Posterior cingulate gyrus (tissue), 11 donors: ENCODE measurements at places on chromosomes 16 and 17.

GRCh38 chr16:29877266-29877961, 14.4 kb upstream of the CDIPT start:
- no peak for DNase-seq

DNA sequence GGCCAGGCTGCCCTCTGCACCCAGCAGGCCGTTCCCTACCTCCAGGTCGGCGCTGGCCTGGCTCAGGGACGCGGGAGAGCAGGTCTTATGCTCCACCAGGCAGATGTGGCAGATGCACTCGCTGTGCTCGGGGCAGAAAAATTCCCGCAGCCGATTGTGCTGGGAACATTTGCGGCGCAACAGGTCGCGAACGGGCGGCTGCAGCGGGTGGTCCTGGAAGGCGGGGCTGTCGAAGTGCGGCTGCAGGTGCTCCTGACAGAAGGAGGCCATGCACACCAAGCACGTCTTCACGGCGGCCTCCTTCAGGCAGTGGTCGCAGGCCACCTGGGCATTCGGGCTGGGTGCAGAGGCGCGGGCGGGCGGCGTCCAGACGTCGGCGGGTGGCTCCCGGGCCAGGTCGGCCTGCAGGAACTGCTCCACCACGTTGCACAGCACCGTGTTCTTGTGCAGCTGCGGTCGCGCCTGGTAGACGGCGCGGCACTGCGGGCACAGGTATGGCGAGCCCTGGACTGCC, 439 bp downstream of the TRIM25 start:
- peak; percentile 81 for DNase-seq

- DNase-seq, result no peak
Observed at GRCh38 chr16:35574454-35575431, 2115.3 kb downstream of the TP53TG3F start.

GRCh38 chr17:78252701-78253635, 21.5 kb downstream of the TMEM235 start:
- DNase-seq, result no peak

DNA sequence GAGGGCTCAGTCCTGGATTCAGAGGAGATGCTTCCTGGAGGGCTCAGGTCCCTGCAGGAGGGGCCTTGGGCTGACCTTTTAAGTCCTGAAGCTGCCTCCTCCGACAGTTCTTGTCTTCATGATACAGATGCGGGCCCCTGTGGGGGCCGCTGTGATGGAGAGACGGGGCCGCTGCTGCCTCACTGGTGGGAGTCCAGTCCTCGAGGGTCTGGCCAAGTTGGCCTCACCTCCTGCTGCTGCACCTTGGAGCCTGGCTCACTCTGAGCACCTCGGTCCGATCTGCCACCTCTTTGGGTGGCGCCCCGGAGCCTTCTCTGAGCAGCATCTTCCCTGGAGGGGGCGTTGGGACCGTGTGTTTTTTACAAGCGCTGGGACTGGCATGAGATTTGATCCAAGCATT, 79.1 kb downstream of the KLHDC4 start:
- DNase-seq, result no peak

- no peak for DNase-seq
Observed at GRCh38 chr16:23304620-23305019, 2.5 kb downstream of the SCNN1B start.

GRCh38 chr17:71412803-71413202, 708.0 kb upstream of the SOX9 start:
- DNase-seq, result no peak

DNA sequence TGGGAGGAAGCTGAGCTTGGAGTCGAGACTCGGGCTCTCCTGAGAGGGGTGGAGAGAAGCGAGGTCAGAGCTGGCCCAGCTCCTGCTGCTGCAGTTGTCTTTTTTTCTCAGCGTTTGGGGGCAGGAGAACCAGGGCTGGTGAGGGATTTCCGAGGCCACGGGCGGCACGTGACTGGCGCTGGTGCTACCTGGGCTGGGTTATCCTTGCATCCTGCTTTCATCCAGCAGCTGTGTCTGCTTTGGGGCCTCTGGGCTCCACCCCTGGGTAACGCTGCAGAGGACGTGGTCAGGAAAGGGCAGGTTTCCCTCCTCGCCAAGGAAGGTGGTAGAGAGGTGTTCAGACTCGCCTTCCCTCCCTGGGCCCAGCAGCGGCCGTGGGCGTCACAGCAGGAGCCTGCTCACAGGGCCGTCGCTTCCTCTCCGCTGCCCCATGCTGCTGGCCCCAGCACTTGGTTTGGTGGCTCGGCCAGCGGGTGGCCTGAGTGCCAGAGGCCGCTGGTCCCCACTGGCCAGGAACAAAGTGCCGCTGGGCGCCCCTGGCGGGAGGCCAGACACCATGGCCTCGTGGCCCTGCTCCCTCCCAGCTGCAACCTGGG, 22.5 kb downstream of the GSE1 start:
- DNase-seq, result no peak

DNA sequence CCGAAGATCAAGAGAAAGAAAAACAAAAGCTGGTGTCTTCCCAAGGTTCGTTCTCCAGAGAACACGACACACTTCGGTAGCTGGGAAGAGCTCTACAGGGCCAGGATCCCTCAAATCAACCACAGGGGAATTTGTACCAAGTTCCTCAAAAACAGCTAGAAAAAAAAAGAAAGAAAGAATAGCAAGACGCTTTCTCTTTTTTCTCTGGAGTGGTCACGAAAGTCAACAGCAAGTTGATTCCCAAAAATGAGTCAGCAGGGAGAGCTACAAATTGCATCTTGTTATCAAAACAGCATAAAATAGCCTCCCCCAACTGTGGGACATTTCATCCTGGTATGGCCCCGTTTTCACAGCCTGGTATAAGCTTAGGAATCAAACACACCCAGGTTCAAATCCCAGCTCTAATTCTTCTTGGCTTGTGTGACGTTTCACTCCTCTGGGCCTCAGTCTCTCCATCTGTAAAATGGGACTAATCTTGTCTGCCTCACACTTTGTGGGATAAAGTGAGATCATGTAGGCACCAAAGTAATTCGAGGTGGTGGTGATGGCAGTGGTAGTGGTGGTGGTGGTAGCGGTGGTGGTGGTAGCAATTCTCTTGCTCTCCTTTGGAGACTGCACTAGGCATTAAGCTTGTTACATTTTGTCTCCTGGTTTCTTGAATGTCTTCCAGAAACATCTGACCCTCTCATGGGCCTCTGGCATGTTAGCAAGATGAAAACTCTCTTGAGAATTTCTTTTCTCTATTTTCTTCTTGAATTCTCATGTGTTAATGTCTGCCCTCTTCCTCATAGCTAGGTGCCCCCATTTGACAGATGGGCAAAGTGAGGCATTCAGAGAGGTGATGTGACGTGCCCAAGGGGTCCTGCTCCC, 988 bp upstream of the IL21R start:
- DNase-seq, result no peak

- DNase-seq, result no peak
Observed at GRCh38 chr17:13885550-13885949, 183.8 kb upstream of the COX10 start.

- no peak for DNase-seq
Observed at GRCh38 chr17:41393294-41393693, 4.1 kb downstream of the KRT31 start.

DNA sequence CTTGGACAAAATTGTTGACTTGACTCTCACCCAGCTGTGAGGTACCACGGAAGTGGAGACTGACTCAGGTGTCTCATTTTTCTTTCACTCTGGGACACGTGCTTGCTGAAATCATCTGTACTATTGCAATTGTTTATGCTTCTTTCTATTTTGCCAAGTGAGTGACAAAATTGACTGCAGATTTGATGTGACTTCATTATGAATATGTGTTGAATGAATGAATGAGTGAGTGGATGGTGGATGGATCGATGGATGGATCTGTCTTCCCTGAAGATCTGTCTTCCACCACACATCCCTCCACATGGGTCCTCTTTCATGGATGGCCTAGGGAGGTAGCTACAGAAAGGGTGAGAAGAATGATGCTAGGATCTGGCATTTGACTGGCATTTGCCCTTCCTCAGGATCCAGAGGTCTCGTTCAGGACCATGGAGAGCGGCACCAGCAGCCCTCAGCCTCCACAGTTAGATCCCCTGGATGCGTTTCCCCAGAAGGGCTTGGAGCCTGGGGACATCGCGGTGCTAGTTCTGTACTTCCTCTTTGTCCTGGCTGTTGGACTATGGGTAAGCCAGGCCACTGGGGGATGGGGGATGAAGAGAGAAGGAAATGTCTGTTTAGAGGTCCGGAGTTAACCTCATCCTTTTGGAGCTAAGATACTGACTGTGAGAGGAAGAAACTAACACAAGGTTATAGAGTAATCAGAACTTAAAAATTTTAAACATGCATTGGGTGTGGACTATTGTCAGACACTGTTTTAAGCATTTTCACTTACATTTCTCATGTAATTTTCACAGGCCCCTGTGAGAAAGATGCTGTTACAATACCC, 12.7 kb downstream of the SLC5A11 start:
- DNase-seq, result peak; percentile 17

- DNase-seq, result no peak
Observed at GRCh38 chr17:77193653-77194052, 52.9 kb downstream of the SEC14L1 start.

GRCh38 chr17:64991726-64992125, 64.8 kb downstream of the GNA13 start:
- DNase-seq, result no peak

DNA sequence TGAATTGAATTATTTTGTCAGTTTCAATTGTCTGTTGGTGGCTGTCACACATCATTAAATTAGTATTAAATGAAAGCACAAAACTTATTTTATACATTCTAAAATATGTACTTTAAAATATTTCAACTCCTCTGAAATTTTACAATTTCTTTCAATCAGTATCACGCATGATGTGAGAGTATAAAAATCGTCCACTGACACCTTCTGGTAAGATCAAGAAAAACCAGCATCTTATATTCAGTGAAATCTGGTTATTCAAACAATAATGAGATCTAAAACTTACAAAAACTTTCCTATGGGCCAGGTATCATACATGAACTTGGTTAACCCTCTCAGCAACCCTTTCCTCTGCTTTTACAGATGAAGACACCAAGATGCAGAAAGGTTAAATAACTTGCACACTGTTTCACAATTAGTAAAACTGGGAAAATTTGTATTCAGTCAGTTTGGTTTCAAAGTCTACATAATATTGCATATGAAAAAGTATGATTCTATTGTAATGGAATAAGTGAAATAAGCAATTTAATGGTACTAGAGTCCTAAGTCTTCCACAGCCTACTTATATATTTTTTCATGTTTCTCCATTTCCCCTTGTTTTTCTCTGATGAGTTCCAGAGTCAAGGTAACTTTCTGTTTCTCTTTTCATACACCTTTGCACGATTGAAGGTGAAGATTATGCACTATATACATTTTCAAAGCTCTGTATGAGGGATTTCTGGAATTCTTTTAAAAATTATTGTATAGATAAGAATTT, 58.7 kb downstream of the EFCAB5 start:
- no peak for DNase-seq
